Activated naive CD4-positive, alpha-beta T cell (primary cell): ENCODE measurements at places on chromosomes 13 and 19.

DNA sequence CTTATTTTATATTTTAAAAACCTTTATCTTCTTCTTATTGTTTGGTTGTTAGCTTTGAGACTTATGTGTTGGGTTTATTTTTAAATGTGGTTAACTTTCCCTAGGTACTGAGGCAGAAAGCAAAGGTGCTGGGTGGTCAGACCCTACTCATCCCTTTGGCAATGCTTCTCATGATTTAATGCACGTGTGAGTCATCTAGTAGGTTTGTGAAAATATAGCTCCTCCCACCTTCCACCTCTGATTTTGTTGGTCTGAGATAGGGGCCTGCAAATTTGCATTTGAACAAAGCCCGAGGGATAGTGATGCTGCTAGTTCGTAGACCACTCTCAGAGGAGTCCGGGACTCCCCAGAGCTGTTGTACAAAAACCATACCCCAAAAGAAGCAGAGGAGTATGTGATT is 771.3 kb upstream of the ARGLU1 start:
- DNase-seq = no peak

GRCh38 chr13:112730157-112730671 is 40.4 kb downstream of the ATP11A start:
- no peak for DNase-seq

DNA sequence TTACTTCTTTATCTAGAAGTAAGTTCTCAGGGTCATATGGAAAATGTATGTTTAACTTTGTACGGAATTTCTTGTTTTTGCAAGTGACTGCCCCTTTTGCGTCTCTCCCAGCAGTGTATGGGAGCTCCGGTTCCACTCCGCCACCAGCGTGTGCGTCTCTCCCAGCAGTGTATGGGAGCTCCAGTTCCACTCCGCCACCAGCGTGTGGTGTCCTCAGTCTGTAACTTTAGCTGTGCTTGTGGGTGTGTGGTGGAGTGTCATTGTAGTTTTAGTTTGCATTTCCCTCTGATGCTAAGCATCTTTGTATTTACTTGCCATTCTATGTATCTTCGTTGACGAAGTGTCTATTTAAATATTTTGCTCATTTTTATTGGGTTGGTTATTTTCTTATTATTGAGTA is 2.4 kb downstream of the CUL4A start:
- DNase-seq = no peak

DNA sequence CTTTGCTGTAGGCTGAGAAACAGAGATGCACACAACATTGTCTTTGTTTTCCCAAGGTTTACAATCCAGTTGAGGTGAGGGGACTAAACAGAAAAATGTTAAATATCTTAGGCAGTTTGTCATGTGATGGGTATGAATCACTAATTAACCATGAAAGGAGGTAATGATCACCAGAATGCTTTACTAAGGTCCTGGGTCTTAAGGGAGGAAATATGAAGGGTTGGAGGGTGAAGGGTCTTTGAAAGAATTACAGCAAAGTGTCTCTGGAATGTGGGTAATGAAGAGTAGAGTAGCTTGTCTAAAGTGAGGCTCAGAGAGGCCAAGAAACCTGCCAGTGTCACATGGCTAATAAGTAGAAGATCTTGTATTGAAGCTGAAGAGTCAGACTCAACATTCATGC is 19.0 kb downstream of the BIVM start:
- no peak for DNase-seq

- no peak for DNase-seq
Measured at GRCh38 chr19:2716722-2717637, 4.2 kb downstream of the DIRAS1 start.

DNA sequence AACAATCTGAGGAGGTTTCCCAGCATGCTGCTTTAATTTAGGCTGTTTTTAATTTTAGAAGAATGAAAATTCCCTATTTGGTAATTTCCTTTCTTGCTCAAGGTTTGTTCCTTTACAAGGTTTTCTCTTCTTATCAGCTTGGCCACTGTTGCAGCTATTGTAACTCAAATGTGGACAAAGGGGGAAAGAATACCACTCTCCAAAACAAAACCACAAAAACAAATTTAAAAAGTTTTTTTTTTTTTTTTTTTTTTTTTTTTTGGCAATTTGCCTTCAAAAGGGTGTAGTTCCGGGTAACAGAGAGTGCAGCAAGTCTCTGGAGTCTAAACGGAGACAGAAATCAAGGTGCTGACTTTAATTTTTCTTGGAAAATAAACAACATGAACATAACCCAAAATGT is 306.4 kb upstream of the ARGLU1 start:
- DNase-seq = no peak

- DNase-seq = peak; percentile 39
Measured at GRCh38 chr19:12668932-12669269, 2.3 kb downstream of the WDR83 start.

DNA sequence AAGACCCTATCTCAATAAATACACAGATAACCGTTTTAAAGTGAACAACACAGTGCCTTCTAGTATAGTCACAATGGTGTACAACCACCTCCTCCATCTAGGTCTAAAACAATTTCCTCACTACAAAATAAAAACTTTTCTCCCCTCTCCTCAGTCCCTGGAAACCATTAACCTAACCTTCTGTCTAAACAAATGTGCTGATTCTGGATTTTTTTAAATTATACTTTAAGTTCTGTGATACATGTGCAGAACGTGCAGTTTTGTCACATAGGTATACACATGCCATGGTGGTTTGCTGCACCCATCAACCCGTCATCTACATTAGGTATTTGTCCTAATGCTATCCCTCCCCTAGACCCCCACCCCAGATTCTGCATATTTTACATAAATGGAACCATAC is 9.8 kb upstream of the ZBTB45 start:
- DNase-seq = no peak

DNA sequence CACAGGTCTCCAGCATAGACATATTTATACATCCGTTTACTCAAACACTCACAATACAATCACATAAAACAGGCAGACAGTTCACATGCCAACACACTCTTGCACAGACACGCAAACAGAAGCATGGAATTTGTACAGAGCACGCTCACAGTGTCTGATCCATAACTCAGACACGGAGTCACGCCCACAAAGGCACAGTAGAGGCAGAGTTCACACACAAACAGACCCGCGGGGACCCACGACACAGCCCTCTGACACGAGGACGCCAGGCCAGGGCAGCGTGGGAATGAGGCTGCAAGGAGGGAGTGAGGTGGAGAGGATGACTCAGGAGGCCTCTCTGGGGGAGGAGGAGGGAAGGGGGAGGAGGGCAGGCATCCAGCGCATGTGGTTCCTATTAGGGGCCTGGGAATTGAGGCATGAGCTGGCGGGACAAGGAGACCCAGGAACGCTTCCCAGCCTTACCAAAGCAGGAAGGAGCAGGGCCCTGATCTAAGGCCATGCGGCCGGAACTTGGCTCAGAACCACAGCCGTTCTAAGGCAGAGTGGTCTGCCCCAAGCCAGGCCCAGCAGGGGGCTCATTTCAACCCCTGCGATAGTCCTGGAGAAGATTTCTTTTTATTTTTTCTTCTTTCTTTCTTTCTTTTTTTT is 9.1 kb upstream of the OLFM2 start:
- no peak for DNase-seq

GRCh38 chr13:44618326-44618725 is 42.2 kb upstream of the TSC22D1 start:
- no peak for DNase-seq
